CD4-positive, alpha-beta T cell treated with Interleukin-15 for 1 hour (primary cell): ENCODE measurements at places on chromosomes 13 and 19.

DNA sequence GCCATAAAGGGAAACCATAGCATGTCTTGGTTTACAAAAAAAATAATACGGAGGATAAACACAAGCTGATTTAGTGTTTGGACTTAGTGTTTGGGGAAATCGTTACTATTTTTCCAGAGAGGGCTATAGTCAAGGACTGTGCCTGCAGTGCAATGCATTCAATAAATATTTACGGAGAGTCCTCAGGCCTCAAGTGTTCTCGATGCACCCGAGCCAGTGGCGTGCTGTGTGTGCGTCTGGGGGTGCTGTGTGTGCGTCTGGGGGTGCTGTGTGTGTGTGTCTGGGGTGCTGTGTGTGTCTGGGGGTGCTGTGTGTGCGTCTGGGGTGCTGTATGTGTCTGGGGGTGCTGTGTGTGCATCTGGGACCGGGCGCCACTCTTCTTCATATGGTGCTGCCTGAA, 71.7 kb upstream of the GTF3A start:
- no peak for DNase-seq

- no peak for DNase-seq
Observed at GRCh38 chr19:45769821-45770191, 754 bp upstream of the SIX5 start.

- DNase-seq: no peak
Observed at GRCh38 chr13:51057906-51058305, 53.2 kb downstream of the C13orf42 start.

DNA sequence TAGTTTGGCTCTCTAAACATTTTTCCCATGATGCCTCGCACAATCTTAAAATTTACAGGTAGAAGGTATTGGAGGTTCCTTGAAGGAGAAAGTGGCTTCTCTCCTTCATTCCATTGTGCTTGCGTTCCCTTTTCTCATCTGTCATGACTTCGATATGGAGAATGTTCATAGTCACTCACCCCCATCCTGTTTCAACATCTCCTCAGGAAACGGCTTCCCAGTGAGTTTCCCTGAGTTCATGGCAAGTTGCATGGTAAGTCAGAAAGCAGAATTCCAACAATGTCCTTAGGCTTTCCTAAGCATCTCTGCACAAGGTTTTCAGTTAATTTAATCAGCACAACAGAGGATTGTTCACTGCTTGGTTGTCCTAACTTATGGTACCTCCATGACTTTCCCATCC, 581.8 kb upstream of the SLITRK5 start:
- DNase-seq: no peak

DNA sequence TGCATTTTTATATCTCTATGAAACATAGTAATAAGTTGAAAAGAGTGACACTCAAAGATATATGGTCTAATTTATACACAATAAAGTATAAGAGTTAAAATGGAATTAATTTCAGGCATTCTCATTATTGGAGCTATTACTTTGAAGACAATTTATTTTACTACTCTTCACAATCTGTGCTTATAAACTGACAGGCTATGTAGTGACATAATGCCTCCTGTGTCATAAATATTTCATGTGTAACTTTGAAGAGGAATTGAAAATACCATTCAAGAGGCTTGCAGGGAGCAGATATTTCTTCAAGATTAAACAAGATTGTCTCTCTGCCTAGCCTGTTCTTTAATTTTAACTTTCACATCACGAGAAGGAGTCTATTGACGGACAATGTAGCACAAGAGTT, 1881.5 kb upstream of the PCDH20 start:
- DNase-seq: no peak

- DNase-seq: no peak
Observed at GRCh38 chr13:112781881-112782361, 92.1 kb downstream of the ATP11A start.

DNA sequence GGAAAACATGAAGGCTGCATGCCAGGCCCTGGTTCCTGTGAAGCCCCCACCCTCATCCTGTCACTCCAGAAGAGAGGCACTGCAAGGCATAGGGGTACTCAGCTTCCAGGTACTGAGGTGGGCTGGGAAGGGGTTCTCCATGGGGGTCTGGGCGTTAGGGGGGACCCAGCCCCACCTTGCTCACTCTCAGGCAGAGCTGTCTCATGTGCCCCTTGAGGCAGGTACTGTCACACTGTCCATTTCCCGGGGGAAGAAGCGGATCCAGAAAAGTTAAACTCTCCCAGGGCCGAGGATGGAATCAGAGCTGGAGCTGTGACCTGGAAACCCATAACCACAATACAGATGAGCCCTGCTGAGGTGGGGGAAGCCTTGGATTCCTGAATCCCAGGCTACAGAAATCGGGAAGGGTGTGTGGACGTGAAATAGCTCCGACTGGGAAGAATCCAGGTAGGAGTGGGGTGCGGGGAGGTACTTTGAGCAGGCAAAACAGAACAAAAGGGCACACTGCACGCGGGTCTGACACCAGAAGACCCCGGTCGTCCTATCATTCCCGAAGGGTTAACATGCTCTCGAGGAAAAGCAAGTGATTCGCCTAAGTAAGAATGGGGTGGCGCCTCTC, 540 bp upstream of the USE1 start:
- no peak for DNase-seq

DNA sequence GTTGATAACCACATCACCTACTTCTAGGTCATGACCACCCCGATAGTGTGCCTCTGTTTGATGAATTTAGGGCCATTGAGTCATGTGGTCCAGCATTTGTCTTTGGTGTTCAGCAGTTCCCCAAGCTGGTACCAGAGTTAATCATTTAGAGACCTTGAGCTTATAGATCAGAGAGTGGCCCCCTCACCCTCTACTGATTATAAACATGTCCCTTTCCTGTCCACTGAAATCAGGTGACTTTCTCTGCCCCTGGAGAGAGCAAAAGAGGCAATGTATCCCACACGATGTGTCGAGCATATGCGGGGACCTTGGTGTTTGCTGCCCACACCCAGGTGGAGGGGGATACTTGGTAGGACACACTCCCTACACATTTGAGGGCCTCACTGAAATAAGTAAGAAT, 46.3 kb downstream of the C13orf42 start:
- no peak for DNase-seq

GRCh38 chr19:8396563-8397203, 6.5 kb downstream of the RAB11B start:
- peak; percentile 79 for DNase-seq

DNA sequence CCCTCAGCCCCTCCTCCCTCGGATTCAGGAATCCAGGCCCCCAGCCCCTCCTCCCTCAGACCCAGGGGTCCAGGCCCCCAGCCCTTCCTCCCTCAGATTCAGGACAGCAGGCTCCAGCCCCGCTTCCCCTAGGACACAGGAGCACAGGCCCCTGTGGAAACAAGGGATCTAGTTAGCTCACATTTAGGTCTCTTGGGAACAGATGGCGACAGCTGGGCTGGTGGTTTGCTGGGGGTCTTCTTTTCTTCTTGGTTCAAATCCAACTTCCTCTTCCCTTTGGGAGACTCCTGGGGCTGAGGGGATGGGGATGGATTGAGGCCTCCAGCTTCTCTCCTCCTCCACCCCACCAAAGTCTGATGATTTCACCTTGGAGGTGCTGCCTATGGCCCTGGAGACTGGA, 19.6 kb downstream of the ZNF575 start:
- DNase-seq: no peak

- DNase-seq: no peak
Observed at GRCh38 chr13:75197803-75198202, 284.2 kb downstream of the TBC1D4 start.

- DNase-seq: no peak
Observed at GRCh38 chr19:33175886-33176669, 18.1 kb upstream of the LRP3 start.

- no peak for DNase-seq
Observed at GRCh38 chr19:29260477-29261317, 47.7 kb upstream of the UQCRFS1 start.
